ENCODE measurements at places on chromosomes 16 and 17.

GRCh38 chr16:19210280-19210924, 42.4 kb downstream of the SYT17 start:
- no peaks in the 10 kb centered on the region for H3K36me3 ChIP-seq
- DNase-seq: no peak
- H3K27me3 ChIP-seq: no peaks in the 10 kb centered on the region
- no peaks in the 10 kb centered on the region for H3K4me1 ChIP-seq
- no peak overlapping the region for H3K4me3 ChIP-seq
- no peak overlapping the region for H3K27ac ChIP-seq

- no peaks in the 10 kb centered on the region for H3K27me3 ChIP-seq
- no peak overlapping the region for H3K27ac ChIP-seq
- no peak overlapping the region for H3K4me3 ChIP-seq
- H3K4me1 ChIP-seq: peaks cover 11% of the 10 kb centered on the region
- no peaks in the 10 kb centered on the region for H3K36me3 ChIP-seq
These were observed 190.1 kb downstream of the C16orf78 start for GRCh38 chr16:49563666-49564065.

GRCh38 chr17:50533720-50534148, 1.2 kb downstream of the EPN3 start:
- H3K27ac ChIP-seq: no peak overlapping the region
- H3K4me3 ChIP-seq: no peak overlapping the region
- H3K4me1 ChIP-seq: no peaks in the 10 kb centered on the region
- no peaks in the 10 kb centered on the region for H3K36me3 ChIP-seq
- DNase-seq: no peak

GRCh38 chr17:1212946-1213345, 33.2 kb upstream of the ABR start:
- no peaks in the 10 kb centered on the region for H3K4me1 ChIP-seq
- no peak overlapping the region for H3K4me3 ChIP-seq
- H3K27me3 ChIP-seq: peaks cover 24% of the 10 kb centered on the region
- no peaks in the 10 kb centered on the region for H3K36me3 ChIP-seq
- no peak for DNase-seq

DNA sequence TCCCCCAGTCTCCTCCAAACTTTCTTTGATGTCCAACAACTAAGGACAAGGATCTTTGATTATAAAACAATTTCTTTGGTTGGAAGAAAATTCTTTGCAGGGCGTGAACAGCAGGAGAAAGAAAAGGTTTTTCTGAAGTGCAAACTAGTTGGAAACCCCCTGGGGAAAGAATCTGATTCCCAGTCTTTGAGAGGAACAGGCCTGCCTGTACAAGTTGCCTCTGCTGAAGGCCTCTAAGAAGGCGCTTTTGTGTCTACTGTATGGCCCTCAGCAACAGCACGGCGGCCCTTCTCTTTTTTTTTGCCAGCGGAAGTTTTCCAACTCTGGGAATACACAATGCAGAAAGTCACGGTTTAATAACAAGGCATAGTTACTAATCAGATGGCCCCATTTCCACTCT, 14.0 kb downstream of the RNF43 start:
- H3K27ac ChIP-seq: no peak overlapping the region
- no peak for DNase-seq
- no peaks in the 10 kb centered on the region for H3K4me1 ChIP-seq
- peaks cover 3% of the 10 kb centered on the region for H3K27me3 ChIP-seq
- no peaks in the 10 kb centered on the region for H3K36me3 ChIP-seq
- H3K4me3 ChIP-seq: no peak overlapping the region

DNA sequence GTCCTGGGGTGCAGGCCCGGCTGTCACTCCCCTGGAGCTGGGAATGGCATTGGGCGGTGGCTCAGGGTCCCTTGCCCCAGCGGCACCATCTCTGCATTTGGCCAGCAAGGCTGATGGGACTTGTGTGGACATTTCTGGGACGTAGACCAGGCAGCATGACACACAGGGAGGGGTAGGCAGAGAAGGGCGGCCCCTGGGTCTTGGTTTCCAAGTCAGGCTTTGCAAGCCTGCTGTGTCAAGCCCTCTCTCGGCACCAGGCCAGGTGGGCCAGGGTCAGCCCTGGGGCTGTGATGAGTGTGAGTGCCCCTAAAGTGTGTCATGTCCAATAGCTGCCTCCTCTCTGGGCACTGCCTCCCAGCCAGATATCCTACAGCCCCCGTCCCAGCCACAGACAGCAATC, 335.2 kb downstream of the SEC14L1 start:
- DNase-seq: no peak
- H3K36me3 ChIP-seq: no peaks in the 10 kb centered on the region
- H3K27ac ChIP-seq: peak overlapping the region; percentile 79
- no peak overlapping the region for H3K4me3 ChIP-seq
- H3K27me3 ChIP-seq: no peaks in the 10 kb centered on the region

GRCh38 chr16:1551166-1551565, 17.7 kb downstream of the TMEM204 start:
- H3K27ac ChIP-seq: peak overlapping the region; percentile 76
- no peaks in the 10 kb centered on the region for H3K27me3 ChIP-seq
- H3K4me1 ChIP-seq: peaks cover 55% of the 10 kb centered on the region
- DNase-seq: no peak

GRCh38 chr17:42107597-42108576, 4.6 kb downstream of the DHX58 start:
- H3K27ac ChIP-seq: no peak overlapping the region
- H3K4me1 ChIP-seq: peaks cover 14% of the 10 kb centered on the region
- H3K27me3 ChIP-seq: no peaks in the 10 kb centered on the region
- DNase-seq: peak; percentile 46
- H3K4me3 ChIP-seq: no peak overlapping the region
- H3K36me3 ChIP-seq: peaks cover 11% of the 10 kb centered on the region

GRCh38 chr17:11564589-11565380, 33.5 kb upstream of the DNAH9 start:
- H3K4me3 ChIP-seq: no peak overlapping the region
- H3K27ac ChIP-seq: no peak overlapping the region
- H3K36me3 ChIP-seq: no peaks in the 10 kb centered on the region
- no peaks in the 10 kb centered on the region for H3K27me3 ChIP-seq

GRCh38 chr17:42077755-42078154, 20.5 kb downstream of the ZNF385C start:
- H3K27me3 ChIP-seq: peaks cover 44% of the 10 kb centered on the region
- no peak for DNase-seq
- H3K36me3 ChIP-seq: no peaks in the 10 kb centered on the region
- no peak overlapping the region for H3K27ac ChIP-seq
- no peak overlapping the region for H3K4me3 ChIP-seq
- H3K4me1 ChIP-seq: no peaks in the 10 kb centered on the region

GRCh38 chr17:15361151-15361550, 19.8 kb upstream of the TEKT3 start:
- H3K4me3 ChIP-seq: no peak overlapping the region
- no peaks in the 10 kb centered on the region for H3K4me1 ChIP-seq
- no peak for DNase-seq
- no peak overlapping the region for H3K27ac ChIP-seq
- no peaks in the 10 kb centered on the region for H3K36me3 ChIP-seq

- H3K36me3 ChIP-seq: peaks cover 29% of the 10 kb centered on the region
- no peaks in the 10 kb centered on the region for H3K27me3 ChIP-seq
- DNase-seq: no peak
- H3K4me3 ChIP-seq: no peak overlapping the region
These were observed 345.1 kb downstream of the XYLT1 start for GRCh38 chr16:17125671-17126070.

DNA sequence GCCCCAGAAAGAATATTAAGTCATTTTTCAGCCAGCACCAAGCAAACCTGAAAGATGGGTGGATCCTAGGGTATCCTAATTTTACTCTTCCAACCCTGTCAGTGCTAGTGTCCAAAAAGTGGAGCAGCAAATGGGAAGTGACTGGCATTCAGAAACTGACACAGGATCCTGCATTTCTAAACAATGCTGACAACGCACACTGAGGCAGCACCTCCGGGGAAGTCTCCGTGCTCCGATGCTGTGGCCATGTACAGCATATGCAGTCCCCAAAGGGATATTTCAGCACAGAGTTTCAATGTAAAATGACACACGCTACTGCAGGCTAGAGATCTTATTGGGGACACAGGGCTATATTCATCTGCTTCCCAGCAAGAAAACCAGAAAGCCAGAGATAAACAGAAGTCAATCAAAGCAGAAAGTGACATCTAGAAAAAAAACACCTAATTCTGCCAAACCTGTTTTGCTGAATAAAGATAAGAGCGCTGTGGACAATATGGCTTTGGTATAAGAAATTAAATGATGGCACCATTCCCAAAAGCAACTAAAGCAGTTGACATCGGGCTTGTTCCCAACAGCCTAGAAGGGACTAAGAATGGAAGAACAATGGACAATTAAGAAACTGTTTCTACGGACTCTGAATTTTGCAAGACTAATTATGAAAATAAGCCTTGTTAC, 17.3 kb downstream of the XYLT1 start:
- H3K36me3 ChIP-seq: no peaks in the 10 kb centered on the region
- no peaks in the 10 kb centered on the region for H3K4me1 ChIP-seq
- H3K4me3 ChIP-seq: no peak overlapping the region
- H3K27ac ChIP-seq: no peak overlapping the region

DNA sequence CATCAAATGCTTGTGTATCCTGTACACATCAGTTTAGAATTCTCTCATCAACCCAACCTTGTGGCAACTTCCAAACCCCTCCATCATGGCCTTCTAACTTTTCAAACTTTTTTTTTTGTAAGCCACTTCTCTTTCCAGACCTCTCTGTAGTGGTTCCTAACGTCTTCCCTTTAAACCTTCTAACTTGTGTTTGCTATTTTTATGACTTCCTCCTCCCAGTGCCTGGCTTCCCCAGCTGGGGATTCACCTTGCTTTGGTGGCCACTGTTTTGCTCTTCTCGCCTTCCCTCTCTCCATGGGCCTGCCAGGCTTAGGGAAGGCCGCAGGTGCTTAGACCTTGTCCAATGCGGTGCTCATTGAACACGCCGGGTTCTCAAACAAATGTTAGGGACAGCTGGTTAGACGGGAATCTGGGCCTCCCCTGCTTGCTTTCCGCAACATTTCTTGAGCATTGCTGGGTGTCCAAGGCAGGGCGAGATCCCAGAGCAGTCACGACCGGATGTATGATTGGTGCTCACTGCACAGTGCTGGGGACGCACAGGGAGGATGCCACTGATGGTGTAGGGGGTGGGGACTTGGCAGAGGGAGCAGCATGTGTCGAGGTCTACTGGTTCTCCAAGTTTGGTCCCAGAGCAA, 1.1 kb upstream of the XYLT2 start:
- H3K4me1 ChIP-seq: peaks cover 27% of the 10 kb centered on the region
- peak; percentile 59 for DNase-seq
- no peak overlapping the region for H3K4me3 ChIP-seq
- H3K36me3 ChIP-seq: no peaks in the 10 kb centered on the region

DNA sequence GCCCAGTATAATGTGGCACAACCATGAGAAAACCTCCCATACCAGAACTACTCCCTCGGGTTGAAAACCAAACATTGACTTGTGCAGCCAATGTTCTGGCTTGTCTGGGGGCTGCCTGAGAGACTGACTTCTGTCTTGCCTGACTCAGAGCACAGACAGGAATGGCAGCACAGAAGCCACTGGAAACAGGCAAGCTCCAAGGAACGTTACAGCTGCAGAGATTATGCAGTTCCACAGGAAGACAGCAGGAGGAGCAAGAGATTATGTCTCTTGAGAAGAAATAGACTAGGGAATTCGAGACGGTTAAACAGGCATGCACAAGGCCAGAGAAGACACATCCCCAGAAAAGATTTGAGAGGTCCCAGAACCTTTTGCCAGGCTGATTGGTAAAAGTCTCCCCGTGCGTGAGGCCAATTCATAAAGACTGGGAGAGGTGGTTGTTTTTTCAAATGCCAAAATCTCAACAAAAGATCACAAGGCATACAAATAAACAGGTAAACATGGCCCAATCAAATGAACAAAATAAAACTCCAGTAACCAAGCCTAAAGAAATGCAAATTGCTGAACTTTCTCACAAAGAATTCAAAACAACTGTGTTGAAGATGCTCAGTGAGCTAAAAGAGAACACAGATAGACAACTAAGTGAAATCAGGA, 90.6 kb upstream of the CDH5 start:
- no peaks in the 10 kb centered on the region for H3K27me3 ChIP-seq
- H3K4me1 ChIP-seq: no peaks in the 10 kb centered on the region
- no peaks in the 10 kb centered on the region for H3K36me3 ChIP-seq
- no peak for DNase-seq

DNA sequence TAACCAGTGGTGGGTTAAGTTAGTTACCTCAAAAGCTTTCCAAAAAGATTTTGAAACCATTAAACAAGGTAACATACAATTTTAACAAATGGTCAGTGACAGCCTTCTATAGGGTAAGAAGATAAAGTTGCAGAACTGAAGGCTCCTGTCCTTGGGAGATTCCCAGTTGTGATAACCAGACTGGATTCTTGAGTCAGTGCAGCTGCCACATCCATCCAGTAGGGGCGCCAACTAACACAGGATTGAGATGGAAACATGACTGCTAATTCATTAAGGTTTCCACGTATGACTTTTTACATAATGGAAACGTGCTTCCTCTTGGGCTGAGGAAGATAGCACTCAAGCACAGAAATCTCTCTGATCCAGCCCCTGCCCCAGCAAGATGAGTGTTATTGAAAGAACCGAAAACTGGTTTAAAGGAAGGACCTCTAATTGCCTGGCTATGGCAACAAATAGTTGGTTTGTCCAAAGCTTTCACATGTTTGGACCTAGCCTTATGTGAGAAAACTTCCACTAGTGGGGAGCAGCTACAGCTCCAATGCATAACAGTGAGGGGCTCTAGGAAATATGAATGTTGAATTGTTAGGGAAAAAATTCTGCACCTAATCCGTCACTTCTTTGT, 269.8 kb upstream of the MYOCD start:
- no peaks in the 10 kb centered on the region for H3K27me3 ChIP-seq
- no peaks in the 10 kb centered on the region for H3K4me1 ChIP-seq
- H3K27ac ChIP-seq: no peak overlapping the region
- no peak overlapping the region for H3K4me3 ChIP-seq
- no peaks in the 10 kb centered on the region for H3K36me3 ChIP-seq

GRCh38 chr16:10679921-10680320, 14.8 kb downstream of the TEKT5 start:
- no peak for DNase-seq
- no peaks in the 10 kb centered on the region for H3K4me1 ChIP-seq
- H3K4me3 ChIP-seq: no peak overlapping the region
- H3K36me3 ChIP-seq: no peaks in the 10 kb centered on the region
- H3K27me3 ChIP-seq: peaks cover 22% of the 10 kb centered on the region

DNA sequence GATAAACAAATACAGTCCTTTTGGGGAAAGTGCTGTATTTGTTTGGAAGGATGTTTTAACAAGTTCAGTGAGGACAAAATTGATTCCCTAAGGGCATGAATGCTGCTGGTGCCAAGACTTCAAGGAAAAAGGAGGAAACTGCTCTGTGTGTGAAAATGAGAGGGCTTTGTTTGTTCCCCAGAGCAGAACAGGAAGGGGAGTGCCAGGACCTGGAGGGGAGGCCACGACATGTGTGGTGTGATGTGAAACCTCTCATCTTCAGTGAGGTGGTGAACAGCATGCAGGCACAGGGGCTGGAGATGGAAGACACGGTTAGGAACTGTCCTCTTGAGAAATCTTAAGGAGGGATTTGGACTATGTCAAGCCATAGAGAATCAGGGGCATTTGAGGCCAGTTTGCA, 46.6 kb upstream of the GRIN2A start:
- no peak overlapping the region for H3K27ac ChIP-seq
- no peaks in the 10 kb centered on the region for H3K27me3 ChIP-seq

GRCh38 chr17:45077643-45078042, 16.5 kb downstream of the NMT1 start:
- peaks cover 45% of the 10 kb centered on the region for H3K4me1 ChIP-seq
- no peak for DNase-seq
- H3K36me3 ChIP-seq: peaks cover 28% of the 10 kb centered on the region
- no peak overlapping the region for H3K4me3 ChIP-seq
- H3K27me3 ChIP-seq: no peaks in the 10 kb centered on the region

Data from tibial artery (tissue), 4 donors.